Thymus (tissue), 14 donors: ENCODE measurements at places on chromosomes 16 and 17. TPM values are rescaled to one million over a fixed set of nuclear protein-coding genes. Genes with fewer than 3 reads are reported as not detected.
A peak's percentile ranks its signal among the peaks of the same experiment; 100 is the strongest.

The PIK3R6 gene
- 1.9 TPM for total RNA-seq

The FNDC8 gene
- not detected for total RNA-seq

The PPY gene
- 0.33 TPM for total RNA-seq

DNA sequence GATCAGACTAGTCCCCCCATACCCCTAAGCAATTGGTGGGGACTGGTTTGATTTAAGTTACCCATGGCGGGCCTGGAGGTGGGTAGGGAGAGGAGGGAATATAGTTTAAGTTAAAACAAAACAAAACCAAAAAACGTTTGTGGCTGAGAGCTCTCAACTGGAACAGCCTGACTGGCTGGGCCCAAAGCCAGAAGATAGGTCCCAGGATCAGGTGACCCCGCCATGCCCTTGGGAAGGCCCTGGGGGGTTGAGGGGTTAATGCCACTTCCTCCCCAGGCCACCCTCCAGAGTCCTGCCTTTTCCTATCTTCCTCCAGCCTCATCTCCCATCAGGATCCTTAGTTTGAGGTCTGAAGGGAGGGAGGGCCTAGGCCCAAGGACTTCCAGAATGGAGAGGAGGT lies 82.3 kb upstream of the LHX1 start:
- no peaks in the 10 kb centered on the region for H3K36me3 ChIP-seq
- DNase-seq: no peak
- H3K27ac ChIP-seq: no peak overlapping the region

- no peaks in the 10 kb centered on the region for H3K36me3 ChIP-seq
- DNase-seq: peak; percentile 37
- H3K27me3 ChIP-seq: peaks cover 100% of the 10 kb centered on the region
- no peak overlapping the region for H3K27ac ChIP-seq
- H3K4me1 ChIP-seq: no peaks in the 10 kb centered on the region
Observed at GRCh38 chr17:38598536-38598935, 7.2 kb downstream of the SRCIN1 start.

- no peak for DNase-seq
- peaks cover 54% of the 10 kb centered on the region for H3K36me3 ChIP-seq
- H3K27me3 ChIP-seq: no peaks in the 10 kb centered on the region
Observed at GRCh38 chr16:314795-315299, 31.9 kb downstream of the PDIA2 start.

- H3K27ac ChIP-seq: no peak overlapping the region
- H3K4me3 ChIP-seq: no peak overlapping the region
- H3K4me1 ChIP-seq: no peaks in the 10 kb centered on the region
- no peaks in the 10 kb centered on the region for H3K27me3 ChIP-seq
- peaks cover 11% of the 10 kb centered on the region for H3K36me3 ChIP-seq
Observed at GRCh38 chr17:61875285-61875684, 12.0 kb upstream of the BRIP1 start.
